Upper lobe of right lung (tissue), 1 donor: ENCODE measurements at places on chromosomes 6 and 20. TPM values are rescaled to one million over a fixed set of nuclear protein-coding genes. Genes with fewer than 3 reads are reported as not detected.

GRCh38 chr6:158040804-158041347 is 59.2 kb downstream of the SYNJ2 start:
- peak; percentile 28 for DNase-seq

CDH26 gene
- 8.8 TPM for total RNA-seq

HM13 gene
- 169 TPM for total RNA-seq

DNA sequence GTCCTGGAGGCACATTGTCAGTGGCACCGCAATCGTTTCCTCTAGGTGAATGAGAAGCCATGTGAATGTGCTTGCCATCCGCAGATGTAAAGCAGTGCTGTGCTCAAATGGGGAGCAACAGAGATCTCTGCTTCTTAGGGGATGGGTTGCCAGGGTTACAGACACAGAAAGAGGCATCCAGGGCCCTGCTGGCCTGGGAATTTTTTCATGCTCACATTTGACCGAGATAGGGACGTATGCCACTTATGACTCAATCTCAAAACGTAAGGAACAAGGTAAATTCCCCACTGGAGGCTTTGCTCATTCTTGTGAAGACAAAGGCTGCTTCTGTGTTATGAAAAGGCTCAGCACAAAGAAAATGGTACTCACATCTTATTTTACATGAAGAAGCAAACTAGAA is 11.0 kb downstream of the C6orf118 start:
- no peak for DNase-seq

DNA sequence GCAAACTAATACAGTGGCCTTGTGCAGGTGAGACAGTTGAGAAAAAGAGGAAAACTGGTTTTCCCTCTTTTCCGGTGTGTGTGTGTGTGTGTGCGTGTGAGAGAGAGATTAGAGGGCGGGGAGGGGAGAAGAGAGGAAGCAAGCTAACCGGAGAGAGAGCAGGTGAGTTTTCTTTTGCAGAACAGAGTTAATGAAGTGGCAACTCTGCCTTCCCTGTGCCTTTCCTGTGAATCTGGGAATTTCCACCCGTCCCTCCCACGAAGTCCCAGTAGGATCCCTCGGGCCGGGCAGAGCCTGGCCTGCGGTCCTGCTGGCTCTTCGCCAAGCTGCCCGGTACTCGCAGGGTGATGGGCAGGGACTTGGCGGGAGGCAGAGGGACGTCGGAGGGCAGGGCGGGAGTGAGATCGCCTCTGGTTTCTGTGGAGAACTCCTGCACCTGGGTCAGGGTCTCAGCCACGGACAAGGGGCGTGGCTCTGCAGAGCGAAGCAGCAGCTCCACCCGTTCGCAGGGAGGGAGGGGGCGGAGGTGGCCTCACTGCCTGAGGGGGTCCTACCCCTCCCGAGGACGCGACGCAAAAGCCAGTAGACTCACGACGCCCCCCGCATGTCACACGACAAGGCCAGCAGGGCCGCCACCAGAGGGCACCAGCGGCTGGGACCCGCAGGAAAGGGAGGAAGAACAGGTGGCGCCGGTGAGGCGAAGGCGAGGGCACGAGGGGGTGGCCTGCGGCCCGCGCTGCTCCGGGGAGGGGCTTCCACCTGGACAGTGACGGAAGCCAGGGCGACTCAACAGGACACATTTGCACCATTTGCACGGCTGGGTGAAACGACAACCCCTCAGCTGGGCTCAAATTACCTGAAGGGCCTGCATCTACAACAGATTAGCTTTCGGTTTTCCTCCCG is 51.2 kb upstream of the RNF182 start:
- DNase-seq = peak; percentile 93

MATN4 gene
- 0.29 TPM for total RNA-seq

FOXO3 gene
- total RNA-seq = 73.6 TPM
